ENCODE measurements at places on chromosomes 7 and 10.
A peak's percentile ranks its signal among the peaks of the same experiment; 100 is the strongest.

DNA sequence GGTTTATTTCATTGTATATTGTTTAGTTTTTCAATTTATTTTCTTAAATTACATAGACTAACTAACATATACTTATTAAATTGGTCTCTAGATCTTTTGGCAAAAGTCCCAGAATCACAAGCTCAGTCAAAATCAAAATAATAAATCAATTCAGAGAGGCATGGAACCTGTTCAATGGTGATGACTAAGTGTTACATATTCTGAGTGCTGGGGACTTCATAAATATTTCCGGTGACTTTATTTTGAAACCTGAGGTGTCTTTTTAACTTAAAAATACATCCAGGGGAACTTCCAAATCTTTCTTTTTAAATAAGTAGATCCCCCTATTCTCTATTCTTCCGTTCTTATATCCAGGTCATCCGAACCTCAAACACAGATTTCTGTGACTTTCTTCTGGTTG is 89.6 kb upstream of the ZNF804B start:
- no peak for DNase-seq

GRCh38 chr10:89540420-89540949 is 5.1 kb upstream of the SLC16A12 start:
- no peak for DNase-seq

DNA sequence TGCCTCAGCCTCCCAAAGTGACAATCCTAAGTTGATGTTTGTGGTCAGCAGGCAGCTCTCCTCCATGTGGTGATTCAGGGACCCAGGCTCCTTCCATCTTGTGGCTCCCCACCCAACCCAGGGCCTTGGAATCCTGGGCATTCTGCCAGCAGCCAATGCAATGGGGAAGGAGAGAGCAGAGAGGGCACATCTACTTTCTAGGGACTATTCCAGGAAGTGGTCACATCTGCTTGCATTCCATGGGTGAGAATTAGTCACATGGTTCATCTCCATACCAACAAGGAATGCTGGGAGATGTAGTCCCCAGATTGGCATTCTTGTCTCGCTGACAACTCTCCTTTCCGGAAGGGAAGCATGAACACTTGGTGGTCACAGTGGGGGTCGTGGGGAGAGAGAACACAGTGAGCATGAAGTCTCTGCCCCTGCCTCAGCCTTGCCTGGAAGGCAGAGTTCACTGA is 9.9 kb upstream of the SRRM3 start:
- peak; percentile 34 for DNase-seq

- DNase-seq = no peak
Observed at GRCh38 chr10:47244560-47245500, 55.2 kb upstream of the GDF10 start.

DNA sequence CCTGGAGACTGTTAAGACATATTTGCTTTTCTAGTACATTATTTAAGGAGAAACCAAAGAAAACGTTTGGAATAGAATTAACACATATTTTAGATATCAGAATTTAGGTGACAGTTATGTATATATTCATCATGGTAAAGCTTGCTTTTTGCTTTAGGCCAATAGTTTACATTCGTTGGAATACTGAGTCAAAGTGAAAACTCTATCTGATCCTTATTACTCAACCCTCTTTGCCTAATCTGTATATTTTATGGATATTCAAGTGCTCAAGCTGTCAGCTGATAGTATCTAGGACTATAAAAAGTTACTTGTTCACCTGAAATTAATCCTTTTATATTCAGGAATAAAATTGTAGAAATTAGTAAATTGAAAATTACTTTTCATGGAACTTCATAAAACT is 61.1 kb downstream of the VPS50 start:
- peak; percentile 16 for DNase-seq

DNA sequence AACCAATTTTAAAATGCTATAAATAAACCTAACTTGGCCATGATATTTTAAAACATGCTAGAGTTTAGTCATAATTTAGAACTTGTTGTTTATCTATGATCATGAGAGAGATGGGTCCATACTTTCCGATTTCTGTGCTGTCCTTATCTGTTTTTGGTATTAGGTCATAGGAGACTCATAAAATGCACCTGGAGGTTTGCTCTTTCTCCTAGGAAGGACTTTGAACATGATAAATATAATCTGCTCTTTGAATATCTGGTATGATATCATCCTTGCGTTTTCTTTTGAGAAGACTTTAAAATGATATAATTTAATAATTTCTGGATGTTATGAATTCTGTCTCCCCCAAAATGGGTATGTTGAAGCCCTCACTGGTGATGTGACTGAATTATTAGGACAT is 9.0 kb upstream of the ANTXRL start:
- DNase-seq = no peak

GRCh38 chr10:27242951-27243551 is 2.5 kb upstream of the ACBD5 start:
- peak; percentile 95 for DNase-seq

- DNase-seq = no peak
Observed at GRCh38 chr7:32048970-32049491, 21.2 kb downstream of the PDE1C start.

DNA sequence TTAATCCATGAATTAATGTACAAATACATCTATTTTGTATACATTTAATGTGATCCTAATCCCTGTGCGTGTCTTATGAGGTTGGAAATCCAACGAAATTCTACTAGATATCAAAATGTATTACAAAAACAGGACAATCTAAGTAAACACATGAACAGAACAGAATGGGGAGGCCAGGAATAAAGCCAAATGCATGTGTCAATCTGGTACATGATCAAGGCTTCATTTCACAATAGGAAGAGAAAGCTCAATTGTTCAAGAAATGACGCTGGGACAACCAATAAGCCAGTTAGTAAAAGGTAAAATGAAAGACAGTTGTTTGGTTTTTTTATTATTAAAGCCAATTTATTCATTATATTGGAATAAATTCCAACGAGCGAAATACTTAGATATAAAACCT is 83.0 kb downstream of the COL13A1 start:
- no peak for DNase-seq

DNA sequence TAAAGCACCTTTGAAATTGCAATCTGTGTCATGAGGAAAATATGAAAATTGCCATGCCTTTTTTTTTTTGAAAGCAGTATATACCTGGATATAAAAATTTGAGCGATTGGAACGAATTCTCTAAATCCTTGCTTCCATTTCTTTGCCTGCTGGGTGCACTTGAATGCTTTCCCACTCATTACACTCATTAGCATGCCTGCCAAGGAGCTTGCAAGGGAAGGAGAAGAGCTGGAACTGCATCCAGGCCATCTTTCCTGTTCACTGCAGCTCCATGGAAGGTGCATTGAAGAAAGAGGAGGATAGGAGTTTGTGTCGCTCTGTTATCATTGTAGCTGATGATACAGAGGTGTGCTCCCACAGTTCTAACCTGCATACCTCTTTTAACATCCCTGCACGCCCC is 102.4 kb upstream of the GJD4 start:
- no peak for DNase-seq

DNA sequence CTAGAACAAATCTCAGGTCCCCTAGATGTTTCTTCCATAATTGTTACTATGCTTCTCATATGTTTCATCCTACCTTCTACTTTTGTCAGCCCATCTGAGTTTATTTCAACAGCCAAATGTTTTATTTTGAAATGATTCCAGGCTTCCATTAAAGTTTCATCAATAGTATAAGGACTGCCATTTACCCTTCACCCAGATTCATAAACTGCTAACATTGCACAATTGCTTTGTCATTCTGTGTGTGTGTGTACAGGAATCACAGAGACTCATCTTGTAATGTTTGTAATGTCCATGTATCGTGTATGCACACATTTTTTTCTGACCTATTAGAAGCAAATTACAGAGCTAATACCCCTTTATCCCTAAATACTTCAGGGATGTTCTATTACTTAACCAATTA is 25.5 kb downstream of the MMRN2 start:
- DNase-seq = no peak

All from T-helper 2 cell (primary cell).